ENCODE measurements at places on chromosomes 1 and 21.

DNA sequence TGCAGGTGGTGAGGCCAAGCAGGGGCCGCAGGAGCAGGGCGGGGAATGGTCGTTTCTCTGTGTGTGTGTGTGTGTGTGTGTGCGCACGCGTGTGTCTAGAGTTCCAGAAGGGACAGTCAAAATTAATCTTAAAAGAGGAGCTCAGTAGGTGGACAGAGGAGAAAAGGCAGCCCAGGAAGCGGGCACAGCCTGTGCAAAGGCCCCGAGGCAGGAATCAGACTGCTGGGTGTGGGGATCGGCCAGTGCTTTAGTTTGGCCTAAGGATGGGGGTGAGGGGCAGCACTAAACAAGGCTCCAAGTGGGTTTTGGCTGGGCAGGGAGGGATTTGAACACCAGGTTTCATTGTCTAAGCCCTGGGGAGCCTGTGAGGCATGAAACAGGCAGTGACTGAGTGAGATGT, 21.7 kb downstream of the EPHA8 start:
- DNase-seq = no peak

GRCh38 chr1:228035844-228036243, 29.0 kb downstream of the WNT3A start:
- DNase-seq = no peak

- no peak for DNase-seq
Measured at GRCh38 chr1:30749691-30750583, 7.6 kb downstream of the LAPTM5 start.

DNA sequence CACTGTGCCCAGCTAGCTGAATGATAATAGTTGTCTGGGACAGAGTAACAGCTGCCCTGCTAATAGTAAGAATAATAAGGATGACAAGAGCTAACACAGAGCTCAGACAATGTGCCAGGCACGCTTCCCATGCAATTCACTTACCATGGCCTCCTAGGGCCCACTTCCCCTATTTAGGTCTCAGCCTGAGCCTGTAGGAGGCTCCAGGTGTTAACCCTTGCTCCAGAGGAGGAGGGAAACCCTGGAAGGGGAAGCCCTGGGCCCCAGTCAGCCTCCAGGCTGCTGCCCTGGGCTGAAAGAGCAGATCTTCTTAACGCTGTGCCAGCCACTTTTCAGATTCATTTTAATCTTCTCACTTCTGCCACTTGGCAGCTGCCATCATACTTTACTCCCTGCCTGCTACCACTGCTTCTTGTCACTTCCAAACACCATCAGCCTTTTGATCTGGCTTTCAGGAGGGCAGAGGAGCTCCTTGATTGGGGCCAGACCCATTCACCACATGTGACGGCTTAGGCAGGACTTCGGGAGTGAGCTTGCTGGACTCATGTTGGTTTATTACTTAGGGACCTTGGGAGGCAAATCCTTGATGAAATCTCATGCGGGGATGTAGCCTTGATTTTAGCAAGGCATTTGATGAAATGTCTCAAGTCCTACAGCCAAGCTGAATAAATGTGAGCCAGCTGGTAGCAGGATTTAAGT, 66.7 kb upstream of the PARP1 start:
- no peak for DNase-seq

- DNase-seq = no peak
Measured at GRCh38 chr1:22133247-22133930, 9.5 kb downstream of the WNT4 start.

DNA sequence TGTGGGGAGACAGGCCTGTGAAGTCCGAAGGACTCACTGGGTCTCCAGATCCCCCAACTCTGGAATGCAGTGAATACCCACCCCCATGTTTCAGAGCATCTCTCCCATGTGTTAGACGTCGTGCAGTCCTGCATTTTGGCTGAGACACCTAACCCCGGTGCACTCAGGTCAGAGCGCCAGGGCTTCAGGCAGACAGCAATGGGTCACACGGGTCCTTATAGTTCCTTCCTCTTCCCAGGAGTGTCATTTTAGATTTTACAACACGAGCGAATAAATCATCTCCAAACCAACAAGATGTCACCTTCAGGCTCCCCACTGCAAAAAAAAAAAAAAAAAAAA, 5.1 kb downstream of the PRRX1 start:
- DNase-seq = no peak

DNA sequence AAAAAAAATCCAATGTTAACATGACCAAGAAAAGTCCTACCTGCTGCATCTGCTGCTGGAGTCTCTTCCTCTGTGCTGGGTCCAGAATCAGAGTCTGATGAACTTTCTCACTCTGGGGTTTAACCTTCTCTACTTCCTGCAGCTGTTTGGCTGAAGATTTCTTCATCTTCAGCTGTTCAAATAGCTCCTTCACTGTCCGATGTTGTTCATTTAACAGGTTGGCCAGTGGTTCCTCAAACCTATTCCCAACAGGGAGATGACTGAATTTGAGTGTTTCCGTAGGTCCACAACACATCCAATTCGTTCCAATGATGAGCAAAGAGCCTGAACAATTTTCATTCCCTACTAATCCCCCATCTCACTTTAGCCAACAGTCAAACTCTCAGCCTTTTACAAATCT, 79.4 kb downstream of the GON4L start:
- no peak for DNase-seq

DNA sequence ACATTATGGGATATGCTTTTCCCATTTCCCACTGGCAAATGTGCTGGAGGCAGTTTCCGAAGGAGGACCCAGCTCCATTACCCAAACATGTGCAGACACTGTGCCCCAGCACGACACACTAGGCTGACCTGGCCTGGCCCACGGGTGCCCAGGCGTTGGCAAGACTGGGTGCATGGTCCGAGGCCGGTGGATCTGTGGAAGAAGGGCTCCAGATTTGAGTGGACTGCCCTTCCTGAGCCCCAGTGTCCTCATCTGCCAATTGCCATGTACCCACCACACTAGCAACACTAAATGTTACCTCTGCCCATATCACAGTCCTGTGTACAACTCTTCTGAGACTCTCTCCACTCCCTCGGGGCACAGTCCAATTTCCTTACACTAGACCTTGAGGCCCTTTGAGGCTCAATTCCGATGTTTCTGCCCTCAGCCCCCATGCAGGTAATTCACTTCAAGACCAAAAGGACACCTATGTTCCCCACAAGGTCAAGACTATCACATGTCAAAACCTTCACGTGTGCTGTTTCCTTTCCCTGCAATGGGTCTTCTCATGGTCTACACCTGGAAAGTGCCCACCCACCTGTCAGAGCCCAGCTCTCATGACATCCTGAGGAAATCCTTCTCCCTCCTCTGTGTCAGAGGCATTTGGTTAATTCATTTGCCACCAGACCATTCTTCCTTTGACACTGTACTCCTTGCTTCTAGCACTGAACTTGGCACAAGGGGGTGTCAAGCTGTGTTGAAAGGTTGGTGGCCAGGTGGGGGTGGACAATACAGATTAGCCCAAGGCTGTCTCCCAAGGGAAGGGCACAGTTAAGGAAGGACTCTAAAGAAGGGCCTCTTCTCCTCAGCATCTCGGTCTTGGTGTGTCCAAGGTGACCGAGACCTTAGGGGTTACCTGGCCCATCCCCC, 124.9 kb downstream of the DMRTB1 start:
- no peak for DNase-seq

DNA sequence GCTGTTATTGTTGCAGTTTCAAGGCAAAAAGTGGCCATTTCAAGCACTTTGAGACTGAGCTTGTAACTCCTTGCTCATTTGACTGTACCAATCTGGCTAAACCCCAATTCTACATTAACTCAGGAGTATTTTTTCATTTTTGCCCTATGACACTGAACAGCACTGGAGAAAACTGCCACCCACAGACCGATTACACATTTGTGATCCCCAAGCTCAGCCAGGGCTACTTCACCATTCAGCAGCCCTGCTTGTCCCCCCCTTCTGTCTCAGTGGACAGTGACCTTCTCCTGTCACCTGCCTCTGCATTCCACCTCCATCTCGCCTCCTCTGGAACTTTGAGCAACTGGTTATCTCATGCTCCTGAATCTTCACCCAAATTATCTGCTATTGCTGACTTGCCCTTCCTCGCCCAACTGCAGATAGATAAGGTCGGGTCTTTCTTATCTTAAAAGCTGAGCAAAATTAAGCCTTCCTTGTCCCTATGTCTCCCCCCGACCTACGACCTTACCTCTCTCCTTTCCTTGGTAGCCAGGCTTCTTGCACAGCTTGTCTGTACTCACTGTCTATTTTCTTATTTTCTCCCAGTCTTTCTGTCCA, 25.3 kb downstream of the SPATA46 start:
- DNase-seq = no peak

GRCh38 chr1:95339377-95339776, 105.4 kb downstream of the RWDD3 start:
- no peak for DNase-seq

DNA sequence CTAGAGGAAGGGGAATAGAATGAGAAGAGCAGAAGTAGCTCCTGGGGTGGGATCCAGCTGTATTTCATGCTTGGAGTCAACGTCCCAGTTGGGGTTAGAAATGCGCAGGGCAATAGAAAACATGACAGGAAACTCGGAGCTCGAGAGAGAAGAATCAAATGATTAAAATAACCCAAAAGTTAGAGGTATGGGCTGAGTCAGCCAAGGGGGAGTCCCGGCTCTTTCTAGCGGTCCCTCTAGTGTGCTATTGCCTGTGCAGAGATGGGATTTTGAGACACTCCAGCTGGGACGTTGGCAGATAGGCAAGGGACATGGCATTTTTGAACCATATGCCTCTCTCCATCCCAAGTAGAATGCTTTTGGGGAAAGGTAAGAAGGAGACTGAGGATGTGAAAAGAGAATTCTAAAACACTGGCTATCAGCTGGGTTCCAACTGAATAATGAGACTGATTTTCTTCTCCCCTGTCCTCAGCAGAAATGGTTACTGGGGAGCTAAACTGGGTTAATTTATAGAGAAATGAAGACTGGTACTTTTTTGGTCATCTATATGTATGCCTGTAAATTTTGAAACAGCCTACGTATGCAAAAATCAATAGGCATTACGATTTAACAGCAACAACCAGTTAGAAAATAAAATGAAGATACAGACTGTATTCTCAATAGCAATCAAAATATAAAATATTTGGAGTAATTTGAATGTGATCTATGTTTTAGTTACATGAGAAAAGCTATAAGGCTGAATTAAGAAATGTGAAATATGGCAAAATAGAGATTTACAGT, 7.0 kb upstream of the VPS26C start:
- DNase-seq = no peak

GRCh38 chr1:164767752-164768402, 208.9 kb downstream of the PBX1 start:
- no peak for DNase-seq

DNA sequence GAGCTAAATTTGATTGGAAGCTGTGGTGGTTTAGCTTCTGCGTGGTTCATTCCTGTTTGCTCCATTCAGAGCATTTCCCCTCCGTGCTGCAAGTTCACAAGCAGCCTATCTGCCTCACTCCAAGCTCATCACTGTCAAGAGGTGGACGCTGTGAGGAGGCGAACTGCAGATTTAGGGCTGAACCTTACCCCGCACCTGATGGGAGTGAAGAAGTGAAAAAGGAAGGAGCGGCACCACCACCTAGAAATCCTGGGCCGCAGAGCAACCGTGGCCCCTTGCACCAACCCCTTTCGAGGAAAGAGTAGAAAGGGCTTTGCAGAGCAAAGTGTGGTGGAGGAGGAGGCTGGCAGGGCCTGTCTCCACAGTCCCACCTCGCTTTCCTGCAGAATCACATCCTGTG, 117.4 kb downstream of the IER5 start:
- no peak for DNase-seq

DNA sequence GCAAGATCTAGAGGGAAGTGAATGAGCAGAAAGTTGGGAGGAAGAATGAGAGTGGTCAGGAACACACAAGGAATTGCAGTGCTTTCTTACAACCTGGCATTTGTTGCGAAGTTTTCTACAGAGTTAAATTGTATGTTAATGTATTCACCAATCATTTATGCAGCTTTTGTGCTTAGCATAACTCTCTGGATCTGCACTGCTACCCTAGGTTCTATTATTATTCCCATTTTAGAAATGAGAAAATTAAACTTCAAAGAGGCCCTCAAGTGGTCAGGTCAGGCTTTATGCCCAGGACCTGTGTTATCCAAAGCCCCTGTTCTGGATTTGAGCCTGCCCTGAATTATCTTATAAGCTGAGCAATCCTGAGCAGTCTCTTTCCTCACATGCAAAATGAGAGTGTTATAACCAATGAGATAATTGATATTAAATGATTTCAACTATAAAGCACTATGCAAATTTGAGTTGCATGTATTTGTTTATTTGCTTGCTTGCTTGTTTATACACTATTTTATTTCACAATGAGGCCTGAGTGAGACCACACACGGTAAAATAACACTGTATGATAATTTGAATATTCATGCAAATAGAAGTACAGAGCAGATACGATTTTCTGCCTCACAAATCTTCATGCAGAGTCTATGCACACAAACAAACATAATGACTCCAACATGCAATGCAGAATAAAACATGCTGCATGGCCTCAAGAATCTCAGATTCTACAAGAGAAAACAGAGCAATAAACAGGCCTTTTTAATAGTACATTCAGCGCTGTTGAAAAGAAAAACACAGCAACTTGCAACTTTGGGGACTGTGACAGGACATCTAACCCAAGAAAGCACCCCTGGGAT, 323.0 kb downstream of the PLPP3 start:
- DNase-seq = no peak

DNA sequence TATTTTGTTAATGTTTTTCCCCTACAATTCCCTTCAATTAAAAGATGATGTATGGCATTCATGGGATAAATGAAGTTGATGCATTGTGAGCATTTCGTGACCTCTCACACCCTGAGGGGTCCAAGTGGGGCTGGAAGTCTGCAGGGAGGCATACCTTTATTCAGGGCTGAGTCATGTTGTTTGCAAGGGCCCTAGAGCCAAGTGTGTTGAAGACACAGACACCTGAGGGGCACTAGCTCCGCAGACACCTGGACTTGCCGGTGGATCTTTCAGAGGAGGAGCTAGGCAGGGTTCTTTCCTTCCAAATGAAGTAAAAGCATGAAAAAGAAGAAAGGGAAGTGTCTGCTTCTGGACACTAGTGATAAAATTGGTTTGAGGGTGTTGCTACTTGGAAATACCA, 57.0 kb upstream of the RGS7 start:
- DNase-seq = no peak

GRCh38 chr1:33182401-33182841, 578 bp upstream of the TRIM62 start:
- DNase-seq = peak; percentile 58

DNA sequence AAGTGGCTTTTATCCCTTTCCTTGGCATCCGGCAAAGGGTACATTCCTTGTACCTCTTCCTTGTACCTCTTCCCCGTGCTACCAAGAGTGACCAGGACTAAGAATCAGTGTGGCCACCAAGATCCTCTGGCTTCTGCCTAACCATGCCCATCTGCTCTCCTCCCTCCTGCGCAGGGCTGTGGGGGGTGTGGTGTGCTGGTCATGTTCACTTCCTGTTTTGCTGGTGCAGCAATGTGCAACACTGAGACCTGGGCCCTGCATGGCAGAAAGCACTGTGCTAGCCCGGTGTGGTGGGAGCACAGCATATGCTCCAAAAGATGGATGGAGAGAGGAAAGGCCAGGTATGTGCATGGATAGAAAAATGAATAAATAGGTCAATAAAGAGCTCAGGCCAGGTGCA, 33.3 kb upstream of the TENT5C start:
- no peak for DNase-seq

GRCh38 chr1:88455621-88456256, 228.3 kb upstream of the PKN2 start:
- no peak for DNase-seq
